Pons (tissue), 1 donor: ENCODE measurements at places on chromosomes 2 and 18.

DNA sequence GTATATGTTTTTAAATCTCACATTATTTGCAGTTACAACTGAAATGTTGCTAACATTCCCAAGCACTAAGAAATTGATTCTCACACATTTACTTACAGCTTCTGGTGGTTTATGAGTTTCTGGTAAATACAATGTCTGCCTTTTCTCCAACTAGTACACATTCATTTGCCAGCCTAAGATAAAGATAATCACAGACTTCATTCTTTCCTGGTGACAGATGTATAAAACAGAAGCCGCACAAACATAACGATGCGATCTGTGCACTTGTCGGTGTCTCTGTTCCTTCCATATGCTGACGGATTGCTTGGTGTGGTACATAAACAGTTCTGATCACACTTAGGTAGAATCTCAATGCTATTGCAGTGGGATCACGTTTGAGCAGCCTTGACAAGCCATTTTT lies 100.4 kb upstream of the DDX18 start:
- no peak for DNase-seq

DNA sequence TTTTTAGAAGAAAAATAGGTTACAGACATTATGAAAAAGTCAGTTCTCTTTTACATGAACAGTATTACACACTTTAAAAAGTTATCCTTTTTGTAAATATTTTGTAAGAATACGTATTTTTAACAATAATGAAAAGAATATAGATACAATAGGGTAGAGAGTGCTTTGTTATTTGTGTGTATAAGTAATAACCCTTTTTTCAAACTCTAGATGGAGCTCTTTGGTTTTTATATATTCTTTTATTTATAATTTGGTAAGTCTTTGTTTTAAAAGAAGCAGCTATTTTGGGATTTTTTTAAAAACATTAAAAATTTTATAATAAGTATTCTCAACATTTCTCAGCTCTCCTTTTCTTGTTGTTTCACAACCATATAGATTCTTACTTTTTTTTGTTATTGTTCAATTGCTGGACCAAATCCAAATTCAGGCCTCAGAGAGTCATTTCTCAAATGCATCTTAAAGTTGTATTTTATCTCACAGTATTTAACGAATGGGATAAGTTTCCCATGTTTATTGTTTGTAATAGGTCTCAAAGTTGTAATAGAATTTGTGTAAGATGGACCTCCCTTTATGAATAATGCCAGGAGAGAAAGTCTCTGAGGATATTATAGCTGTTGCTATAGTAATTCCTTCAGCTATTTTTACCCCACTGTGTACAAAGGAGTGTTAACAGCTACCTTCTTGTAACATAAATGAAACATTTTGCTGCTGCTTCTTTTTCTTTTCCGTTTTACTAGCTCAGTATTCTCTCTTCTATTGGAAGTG lies 46.4 kb downstream of the ACYP2 start:
- DNase-seq = no peak

DNA sequence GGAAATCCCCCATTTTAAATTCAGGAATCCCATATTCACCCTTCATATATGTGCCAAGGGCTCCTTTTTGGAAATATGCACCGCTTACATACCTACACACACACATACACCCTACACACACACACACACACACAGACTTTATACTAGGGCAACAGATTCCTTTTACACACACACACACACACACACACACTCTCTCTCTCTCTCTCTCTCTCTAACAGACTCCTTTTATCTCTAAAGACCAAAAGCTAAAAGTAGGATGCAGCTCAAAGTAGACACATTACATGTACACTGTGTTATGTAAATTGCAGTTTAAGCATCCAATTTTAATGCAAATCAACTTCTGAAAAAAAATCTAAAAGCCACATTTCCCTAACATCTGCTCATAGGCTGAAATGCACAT lies 130.9 kb upstream of the CAPN13 start:
- no peak for DNase-seq

DNA sequence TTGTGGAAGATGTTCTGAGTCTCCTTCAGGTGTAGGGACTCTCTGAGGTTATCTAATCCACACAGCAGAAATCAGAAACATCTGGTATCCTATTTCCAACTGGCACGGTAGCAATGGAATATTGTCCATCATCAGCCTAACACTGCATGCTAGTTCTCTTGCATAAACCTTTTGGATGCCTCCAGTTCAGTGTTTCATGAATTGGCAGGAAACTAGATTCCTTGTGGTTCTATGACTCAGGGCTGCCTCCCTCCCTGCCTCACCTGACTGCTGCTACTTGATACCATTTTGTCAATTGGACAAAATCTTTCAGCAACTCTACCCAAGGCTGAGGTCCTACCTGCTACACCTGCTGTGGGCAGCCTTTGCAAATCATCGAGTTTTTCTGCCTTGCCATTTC lies 130.9 kb downstream of the TPGS2 start:
- no peak for DNase-seq

- no peak for DNase-seq
Measured at GRCh38 chr2:20008703-20009102, 3.8 kb downstream of the MATN3 start.

DNA sequence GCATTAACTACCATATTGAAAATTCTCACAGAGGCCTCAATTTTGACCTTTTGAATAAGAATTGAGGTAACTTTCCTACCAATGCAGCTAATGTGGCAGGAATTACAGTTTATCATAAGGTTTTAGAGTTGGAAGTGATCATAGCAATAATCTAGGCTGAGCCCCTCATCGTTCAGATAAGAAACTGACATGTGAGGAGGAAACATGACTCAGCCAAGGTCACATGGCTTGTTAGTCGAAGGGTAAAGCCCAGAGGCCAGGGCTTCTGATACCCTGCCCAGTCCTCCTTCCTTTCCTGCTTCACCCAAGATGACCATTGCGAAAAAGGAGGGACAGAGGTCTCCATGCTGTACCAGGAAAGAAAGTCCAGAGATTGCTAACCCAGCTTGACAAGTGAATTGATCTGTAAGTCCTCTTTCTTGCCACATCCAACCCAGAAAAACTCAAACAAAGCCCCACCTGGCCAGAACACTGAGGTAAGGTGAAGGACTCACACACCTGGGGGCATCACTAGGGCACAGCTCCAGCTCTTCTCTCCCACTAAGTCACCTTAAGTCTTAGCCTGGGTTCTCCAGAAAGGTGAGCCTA lies 174.8 kb downstream of the EN1 start:
- no peak for DNase-seq

DNA sequence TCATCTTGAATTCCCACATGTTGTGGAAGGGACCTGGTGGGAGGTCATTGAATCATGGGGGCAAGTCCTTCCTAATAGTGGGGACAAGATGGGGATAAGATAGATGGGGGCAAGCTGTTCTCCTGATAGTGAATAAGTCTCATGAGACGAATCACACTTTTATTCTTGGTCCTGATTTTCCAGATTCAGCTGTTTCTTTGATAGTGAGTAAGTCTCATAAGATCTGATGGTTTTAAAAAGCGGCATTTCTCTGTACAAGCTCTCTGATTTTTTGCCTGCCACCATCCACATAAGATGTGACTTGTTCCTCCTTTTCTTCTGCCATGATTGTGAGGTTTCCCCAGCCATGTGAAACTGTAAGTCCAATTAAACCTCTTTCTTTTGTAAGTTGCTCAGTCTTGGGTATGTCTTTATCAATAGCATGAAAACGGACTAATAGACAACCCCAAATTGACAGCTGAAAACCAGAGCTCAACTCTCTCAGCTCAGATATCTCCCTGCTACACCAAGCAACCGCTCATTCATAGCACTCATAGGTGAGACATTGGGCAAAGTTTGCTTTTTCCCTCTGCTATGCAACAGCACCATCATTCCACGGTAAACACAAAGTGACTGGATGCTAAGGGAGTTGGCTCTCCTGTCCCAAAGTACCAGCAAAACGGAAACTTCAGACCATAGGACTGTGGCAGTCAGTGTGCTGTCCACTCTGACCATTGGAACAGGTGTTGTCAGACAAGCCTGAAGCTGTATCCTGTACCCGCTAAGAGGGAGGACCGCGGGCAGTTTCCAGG lies 44.9 kb upstream of the TBC1D8 start:
- no peak for DNase-seq

DNA sequence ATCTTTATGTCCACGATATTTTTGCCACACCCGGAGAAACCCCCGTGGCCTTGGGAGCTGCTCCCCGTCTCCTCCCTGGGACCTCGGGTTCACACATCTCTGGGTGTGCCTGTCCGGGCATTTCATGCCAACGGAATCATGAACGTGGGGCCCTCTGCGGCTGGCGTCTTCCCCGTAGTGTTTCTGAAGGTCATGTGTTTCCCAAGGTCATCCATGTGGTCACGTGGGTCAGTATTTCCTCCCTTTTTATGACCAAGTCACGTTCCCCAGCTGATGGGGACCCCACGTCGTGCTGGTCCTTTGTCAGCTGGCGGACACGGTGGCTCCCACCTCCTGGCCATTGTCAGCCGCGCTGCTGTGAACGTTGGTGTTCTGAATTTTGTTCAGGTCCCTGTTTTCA lies 135.7 kb downstream of the NFATC1 start:
- no peak for DNase-seq

DNA sequence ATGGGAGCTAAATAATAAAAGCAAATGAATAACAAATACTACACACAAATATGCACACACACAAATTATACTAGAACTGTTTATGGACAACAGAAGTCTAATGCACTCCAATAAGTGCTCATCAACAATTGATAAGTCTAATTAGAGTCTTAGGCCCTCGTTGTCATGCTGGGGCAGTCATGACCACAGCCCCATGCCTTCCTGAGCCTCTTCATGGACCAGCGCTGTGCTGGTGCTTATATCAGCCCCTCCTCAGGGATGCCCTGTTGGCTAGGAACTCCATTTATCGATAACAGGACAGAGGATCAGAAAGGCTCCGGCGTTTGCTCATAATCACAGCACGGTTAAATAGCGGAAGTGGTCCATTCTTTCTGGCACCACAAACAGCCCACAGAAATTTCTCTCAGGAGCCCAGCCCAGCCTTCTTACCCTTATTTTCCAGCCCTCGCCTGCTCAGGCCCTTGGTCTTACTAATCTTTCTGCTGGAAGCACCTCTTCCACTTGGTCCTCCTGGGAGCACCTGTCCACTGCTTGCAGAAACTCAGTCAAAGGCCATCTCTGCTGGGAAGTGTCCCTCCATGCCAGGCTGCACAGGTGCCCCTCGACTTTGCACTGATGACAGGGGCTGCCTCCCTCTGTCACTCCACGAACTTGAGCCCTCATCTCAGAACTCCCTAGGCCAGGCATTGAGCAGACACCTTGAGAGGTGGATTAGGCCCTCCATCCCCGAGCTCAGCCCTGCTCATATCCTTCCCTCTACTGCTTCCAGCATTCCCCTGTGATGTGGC lies 500.2 kb upstream of the HS6ST1 start:
- no peak for DNase-seq

DNA sequence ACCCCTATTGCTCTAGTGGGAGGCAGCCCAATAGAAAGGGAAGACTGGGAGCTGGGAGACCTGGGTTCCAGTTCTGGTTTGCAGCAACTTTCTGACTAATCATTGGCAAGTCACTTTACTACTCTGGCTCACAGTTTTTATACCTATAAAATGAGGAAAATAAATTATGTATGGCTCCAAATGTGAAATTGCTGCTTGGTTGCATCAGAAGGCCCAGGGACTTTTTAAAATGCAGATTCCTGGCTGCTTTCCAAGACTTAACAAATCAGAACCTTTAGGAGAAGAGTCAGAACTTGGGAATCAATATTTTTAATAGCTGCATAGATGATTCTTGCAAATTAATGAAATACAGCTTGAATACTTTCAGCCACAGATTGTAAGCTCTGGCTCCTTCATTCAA lies 943.9 kb downstream of the EPHA4 start:
- DNase-seq = no peak

- DNase-seq = no peak
Measured at GRCh38 chr18:25316381-25317018, 35.5 kb downstream of the ZNF521 start.

- DNase-seq = no peak
Measured at GRCh38 chr18:77651441-77651840, 401.8 kb downstream of the GALR1 start.

DNA sequence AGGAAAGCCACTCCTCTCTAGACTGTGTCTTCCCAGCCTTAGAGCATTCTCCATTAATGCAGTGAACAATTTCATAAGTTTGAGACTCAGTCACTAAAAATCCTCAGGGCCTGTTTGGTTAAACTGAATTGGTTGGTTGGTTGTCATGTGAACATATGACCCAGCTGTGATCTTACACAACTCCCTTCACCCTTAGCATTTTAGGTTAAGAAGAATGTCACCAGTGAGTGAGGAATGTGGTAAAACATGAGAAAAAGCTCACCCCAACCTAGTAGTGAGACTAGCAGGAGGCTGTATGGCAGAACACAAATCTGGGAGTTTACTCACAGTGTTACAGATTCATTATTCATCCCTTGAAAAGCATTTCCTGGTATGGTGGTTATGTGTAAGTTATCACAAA lies 32.4 kb downstream of the LHCGR start:
- no peak for DNase-seq

GRCh38 chr2:38948995-38949394 lies 59.3 kb downstream of the ARHGEF33 start:
- peak; percentile 56 for DNase-seq

GRCh38 chr2:223594259-223594658 lies 7.9 kb downstream of the SCG2 start:
- DNase-seq = no peak

DNA sequence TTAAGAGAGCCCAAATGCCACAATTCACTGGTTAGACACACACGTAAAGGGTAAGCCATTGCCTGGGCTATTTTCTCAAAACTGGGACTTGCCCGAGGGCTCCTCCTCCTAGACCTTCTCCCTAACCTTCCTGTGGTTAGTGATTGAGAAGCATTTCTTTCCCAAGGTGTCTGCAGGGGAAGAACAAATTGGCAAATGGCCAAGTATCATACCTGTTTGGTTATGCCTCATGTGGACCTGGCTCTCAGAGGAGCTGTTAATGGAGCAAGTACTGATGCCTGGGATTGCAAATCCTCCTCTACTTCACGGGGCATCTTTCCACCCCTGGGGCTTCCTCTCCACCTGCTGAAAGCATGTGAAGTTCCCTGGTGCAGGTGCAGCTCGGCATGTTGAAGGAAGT lies 187.5 kb upstream of the CYRIA start:
- no peak for DNase-seq
